Heart right ventricle (tissue), 16 donors: ENCODE measurements at places on chromosomes 12 and 14. TPM values are rescaled to one million over a fixed set of nuclear protein-coding genes. Genes with fewer than 3 reads are reported as not detected.

DNA sequence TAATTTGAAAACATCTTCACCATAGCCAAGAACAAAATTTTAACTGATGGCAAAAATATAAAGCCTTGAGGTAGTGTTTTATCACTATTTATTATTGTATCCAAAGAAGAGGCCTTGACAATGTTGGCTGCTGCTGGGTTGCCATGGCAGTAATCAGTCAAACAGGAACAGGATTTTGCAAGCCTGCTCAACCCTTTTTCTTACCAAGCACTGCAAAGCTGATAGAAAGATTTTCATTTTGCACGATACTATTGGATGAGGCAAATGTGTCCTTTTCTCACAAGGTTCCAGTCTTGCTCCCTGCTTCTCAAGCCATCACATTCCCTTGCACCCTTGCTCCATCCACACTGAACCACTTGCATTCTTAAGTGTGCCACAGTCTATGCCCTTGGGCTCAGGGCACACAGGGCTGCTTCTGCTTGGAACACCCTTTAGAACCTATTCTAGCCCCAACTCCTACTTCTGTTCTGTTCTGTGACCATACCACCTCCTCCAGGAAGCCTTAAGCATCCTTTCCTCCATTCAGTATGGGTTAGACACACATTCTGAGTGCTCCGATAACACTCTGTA lies 76.5 kb upstream of the AMIGO2 start:
- H3K27ac ChIP-seq: no peak overlapping the region
- H3K36me3 ChIP-seq: no peaks in the 10 kb centered on the region
- no peaks in the 10 kb centered on the region for H3K4me1 ChIP-seq

DNA sequence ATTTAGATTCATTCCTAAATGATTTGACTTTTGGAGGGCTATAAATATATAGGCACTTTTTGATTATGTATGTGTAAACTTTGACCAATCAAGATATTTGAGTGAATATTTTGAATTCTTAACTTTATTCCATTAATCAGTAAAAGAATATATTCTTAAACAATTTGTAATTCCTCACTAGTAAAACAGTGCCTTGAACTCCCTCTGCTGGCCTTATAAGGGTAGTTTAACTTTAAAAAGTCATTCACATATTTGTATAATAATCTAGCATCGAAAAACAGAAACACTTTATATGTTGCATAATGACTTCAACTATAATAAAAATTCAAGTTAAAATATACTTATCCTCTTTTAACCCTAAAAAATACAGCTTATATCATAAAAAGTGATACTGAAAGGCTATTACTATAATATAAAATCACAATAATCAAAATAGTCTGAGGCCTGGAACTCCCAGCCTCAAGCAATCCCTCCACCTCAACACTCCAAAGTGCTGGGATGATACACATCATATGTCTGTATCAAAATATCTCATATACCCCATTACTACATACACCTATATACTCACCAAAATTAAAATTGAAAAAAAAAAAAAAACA lies 31.2 kb downstream of the CCDC59 start:
- no peak overlapping the region for H3K4me3 ChIP-seq
- H3K4me1 ChIP-seq: no peaks in the 10 kb centered on the region
- no peaks in the 10 kb centered on the region for H3K36me3 ChIP-seq

DNA sequence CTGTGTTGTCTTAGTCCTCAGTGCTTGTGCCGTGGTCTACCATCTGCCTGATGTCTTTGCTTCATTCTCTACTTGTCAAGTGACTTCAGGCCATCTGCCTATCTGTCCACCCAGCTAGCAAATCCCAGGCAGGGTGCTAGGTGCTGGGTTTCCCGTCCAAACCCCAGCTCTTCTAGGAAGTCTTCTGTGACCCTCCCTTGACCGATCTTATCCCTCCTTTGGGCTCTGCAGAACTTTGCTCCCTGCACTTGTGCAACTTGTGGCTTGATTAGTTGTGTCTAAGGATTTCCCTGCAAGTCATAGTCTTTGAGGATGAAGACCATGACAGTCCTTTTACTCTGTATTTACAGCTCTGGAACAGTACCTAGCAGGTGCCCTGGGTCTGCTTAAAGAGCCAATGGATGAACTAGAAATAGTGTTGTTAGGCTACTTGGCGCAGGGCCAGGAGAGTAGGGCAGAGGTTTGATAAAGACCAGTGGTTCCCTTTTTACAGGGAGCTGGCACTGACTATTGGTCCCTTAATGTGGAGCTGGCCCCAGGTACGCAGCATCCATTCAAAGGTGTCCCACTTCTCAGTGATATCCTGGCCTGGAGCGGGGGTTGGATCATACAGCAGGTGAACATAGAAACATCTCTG lies 60.1 kb downstream of the ADCK1 start:
- H3K36me3 ChIP-seq: no peaks in the 10 kb centered on the region
- no peak overlapping the region for H3K27ac ChIP-seq
- H3K27me3 ChIP-seq: no peaks in the 10 kb centered on the region
- DNase-seq: no peak
- H3K4me3 ChIP-seq: no peak overlapping the region
- H3K4me1 ChIP-seq: peaks cover 4% of the 10 kb centered on the region

- no peak overlapping the region for H3K4me3 ChIP-seq
- no peak overlapping the region for H3K27ac ChIP-seq
- peak; percentile 31 for DNase-seq
These were observed 56.2 kb downstream of the CRADD start for GRCh38 chr12:93733358-93733757.

DNA sequence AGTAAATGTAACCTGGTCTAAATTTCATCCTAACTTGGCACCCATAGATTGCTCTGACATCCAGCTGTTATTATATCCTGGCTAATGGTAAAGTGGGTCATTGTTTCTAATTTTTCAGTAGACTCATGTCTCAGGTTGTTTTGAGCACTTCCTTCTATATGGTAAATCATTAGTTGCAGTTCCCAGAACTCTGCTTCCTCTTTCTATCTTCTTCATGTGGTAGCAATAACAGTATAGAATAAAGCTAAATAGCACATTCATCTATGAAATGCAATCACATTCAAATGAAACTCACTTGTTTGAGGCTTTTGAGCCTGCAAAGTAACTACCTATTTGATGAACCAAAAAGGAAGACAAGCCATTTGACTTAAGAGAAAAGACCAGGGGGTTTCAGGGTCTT lies 65.1 kb upstream of the GZMB start:
- no peak overlapping the region for H3K4me3 ChIP-seq
- H3K27ac ChIP-seq: no peak overlapping the region
- H3K27me3 ChIP-seq: no peaks in the 10 kb centered on the region
- no peak for DNase-seq
- H3K36me3 ChIP-seq: no peaks in the 10 kb centered on the region

DNA sequence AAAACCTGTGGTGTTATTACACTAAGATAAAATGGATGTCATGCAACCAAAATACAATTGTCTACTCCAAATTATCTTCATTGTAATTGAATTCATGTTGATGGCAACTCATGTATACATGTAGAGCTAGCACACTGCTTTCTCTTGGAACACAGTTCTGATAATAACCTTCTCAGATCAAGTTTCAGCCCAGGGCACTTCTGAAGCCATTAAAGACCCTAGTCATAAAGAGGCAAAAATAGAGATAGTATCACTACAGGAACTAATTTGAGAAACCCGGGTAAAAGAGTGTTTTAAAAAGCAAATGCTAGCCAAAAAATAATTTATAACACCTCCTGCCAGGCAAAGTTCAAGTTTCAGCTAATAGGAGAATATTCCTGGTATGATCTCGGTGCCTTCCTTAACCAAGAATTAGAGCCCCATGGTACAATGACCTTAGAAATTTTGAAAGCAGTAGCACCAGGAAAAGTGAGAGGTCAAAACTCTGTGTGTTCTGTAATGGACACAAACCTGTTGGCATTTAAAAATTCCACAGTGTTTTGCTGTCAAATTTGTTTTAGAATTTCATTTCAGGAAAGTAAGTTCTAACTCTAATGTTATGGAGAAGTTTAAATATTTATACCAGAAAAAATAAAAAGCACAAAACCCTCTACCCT lies 105.0 kb upstream of the FRMD6 start:
- no peak for DNase-seq
- no peak overlapping the region for H3K4me3 ChIP-seq
- peaks cover 17% of the 10 kb centered on the region for H3K4me1 ChIP-seq
- H3K27ac ChIP-seq: no peak overlapping the region
- no peaks in the 10 kb centered on the region for H3K36me3 ChIP-seq

DNA sequence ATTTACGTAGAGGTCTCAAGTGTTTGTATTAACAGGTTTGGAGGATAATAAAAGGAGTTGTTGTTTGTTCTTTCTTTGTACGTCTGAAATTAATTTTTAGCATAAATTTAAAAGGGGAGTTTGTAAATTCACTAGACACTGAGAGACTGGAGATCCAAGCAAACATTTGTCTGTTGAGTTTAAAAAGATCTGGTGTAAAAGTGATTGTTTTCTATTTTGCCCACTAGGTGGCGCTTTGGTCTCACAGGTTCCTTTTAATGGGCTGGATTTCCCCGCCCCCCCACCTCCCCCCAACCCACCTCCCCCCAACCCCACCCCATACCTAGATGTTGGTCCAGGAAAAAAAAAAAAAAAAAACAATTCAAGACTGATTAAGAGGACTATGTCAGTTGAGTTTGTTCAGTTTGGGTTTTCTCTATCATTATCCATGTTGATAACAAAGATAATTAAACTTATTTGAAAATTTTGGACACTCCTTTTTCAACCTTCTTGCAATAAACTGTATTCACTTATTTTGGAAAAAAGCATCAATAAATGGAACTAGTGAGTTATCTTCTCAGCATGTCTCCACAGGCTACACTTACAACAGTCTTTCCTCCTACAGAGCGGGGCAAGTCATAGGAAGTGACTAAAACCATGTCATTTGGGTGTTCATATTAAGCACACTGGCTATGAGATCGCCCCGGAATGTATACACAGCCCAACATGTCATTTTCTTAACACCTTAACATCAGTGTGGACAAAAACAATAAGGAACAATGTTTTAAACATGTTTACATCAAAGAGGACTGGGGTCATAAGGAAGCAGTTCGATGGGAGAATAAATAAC lies 841.1 kb downstream of the NRXN3 start:
- H3K27ac ChIP-seq: no peak overlapping the region
- H3K4me1 ChIP-seq: no peaks in the 10 kb centered on the region
- H3K36me3 ChIP-seq: no peaks in the 10 kb centered on the region
- no peak for DNase-seq
- no peak overlapping the region for H3K4me3 ChIP-seq
- peaks cover 4% of the 10 kb centered on the region for H3K27me3 ChIP-seq

Gene EGLN3
- total RNA-seq: 196 TPM
